ENCODE measurements at places on chromosomes 5 and 9.

DNA sequence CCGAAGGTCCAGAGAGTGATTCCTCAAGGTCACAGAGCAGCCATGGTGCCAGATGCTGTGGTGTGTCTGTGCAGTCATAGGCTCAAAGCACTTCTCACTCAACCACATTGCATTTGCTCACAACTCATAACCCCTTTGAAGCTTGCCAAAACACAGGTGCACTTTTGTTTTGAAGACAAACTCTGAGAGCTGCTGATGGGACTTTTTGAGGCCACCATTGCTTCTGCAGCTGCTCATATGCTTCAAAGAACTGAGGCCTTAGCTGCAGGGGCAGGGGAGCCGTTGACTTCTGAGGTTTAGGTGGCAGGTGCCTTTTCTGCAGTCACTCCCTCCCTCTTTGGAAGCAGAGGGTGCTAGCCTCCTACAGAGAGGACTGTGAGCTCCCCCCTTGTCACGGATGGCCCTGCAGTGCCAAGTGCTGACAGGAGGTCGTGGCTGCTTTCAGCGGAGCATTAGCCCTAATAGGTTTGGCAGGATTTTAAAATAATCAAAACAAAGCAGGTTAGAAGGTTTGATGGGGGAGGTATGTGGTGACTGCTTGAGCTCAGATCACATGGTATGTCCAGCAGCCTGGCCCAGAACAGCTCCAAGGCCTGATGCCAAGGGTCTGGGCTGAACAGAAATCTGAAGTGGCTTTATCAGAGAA, 232.1 kb downstream of the MAN2A1 start:
- DNase-seq, result no peak

DNA sequence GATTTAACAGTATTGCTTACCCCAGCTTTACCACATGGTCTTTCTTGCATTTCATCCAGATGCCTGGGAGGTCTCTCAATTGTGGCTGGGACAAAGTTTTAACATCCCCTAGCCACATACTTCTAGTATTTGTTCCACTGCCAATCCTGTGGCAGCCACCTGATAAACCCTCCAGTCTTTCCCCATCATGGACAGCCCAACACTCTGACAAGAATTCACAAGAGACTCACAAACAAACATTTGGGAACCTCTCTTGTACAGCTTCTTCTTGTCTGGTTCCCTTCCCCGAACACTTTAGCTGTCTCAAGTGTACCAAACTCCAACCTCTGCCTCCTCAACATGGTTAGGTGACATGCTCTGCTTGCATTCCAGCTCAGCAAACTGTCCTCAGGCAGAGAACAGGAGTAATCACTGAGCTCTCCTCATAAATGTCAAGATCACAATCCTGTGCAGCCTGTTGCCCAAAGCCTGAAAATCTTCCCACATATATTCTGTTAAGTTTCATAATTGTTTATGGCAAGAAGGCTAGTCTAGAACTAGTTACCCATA, 59.7 kb downstream of the STRBP start:
- no peak for DNase-seq

DNA sequence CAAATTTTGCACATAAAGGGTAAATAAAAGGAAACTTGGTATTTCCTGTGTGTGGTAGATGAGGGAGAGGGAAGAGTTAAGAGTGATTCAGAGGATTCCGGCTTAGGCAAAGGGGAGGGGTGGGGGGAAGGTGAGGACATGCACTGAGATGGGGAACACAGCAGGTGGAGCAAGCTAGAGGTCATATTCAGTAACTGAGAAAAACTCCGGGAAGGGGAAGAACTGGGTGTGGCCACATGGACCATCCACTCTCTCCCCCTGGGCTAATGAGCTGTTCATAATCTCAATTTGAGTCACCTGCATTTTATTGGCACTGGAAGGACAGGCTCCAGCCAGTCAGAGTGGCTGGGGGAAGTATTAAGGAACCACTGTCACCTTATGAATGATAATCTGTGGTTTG, 45.1 kb upstream of the UGCG start:
- DNase-seq, result no peak

GRCh38 chr9:295576-295975, 80.9 kb downstream of the DOCK8 start:
- DNase-seq, result no peak

DNA sequence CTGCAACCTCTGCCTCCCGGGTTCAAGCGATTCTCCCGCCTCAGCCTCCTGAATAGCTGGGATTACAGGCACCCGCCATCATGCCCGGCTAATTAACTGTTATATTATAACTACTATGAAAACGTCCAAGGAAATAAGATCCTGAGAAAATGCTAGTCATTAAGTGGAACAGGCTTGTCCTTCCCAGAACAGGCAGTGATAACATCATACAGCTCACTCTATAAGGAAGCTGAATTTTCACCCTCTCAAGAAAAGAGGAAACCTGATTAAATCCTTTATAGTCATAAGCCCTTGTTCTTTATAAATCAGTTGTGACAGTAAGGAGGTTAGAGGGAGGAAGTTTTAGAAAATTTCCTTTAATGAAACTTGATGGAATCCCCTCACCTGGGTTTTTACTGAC, 163.9 kb upstream of the CLINT1 start:
- no peak for DNase-seq

GRCh38 chr9:134403292-134403681, 77.0 kb downstream of the RXRA start:
- DNase-seq, result no peak

- DNase-seq, result no peak
Measured at GRCh38 chr5:59798862-59799667, 94.5 kb downstream of the PDE4D start.

DNA sequence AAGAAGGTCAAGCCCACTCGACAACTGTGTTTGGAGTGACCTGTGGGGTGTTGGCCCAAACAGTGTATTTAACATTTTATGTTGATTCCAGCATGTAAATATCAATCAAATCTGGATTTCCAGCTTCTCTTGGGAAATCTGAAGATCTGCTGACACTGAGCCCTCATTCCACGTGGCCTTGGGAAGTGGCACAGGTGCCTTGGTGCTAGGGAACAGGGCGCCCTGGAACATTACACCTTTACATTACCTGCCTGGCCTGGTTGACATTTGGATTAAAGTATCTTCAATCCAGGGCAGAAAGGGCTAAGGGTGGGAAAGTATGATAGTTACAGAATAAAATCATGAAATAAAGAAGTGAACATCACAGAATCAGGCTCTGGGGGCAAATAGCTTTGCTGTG, 84.9 kb upstream of the CTSL start:
- no peak for DNase-seq

DNA sequence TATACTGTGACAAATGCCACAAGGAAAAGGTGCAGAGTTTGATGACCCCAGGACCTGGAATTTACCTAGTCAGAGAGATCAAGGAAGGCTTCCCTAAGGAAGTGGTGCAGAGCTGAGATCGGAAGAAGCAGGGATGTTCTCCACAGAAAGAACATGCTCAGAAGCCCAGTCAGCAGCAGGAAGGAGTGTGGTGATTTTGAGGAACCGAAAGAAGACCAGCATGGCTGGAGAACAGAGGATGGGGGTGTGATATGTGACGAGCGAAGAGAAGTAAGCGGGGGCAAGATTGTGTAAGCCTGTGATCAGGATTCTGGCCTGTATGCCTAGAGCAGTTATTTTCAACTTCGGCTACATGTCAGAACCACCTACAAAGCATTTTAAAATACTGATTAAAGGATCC, 18.7 kb upstream of the PIK3R1 start:
- DNase-seq, result no peak

GRCh38 chr9:135815413-135815812, 91.9 kb downstream of the CAMSAP1 start:
- no peak for DNase-seq

- DNase-seq, result no peak
Measured at GRCh38 chr5:179974946-179975712, 67.4 kb upstream of the TBC1D9B start.

GRCh38 chr5:67908126-67908765, 307.3 kb upstream of the PIK3R1 start:
- DNase-seq, result no peak

DNA sequence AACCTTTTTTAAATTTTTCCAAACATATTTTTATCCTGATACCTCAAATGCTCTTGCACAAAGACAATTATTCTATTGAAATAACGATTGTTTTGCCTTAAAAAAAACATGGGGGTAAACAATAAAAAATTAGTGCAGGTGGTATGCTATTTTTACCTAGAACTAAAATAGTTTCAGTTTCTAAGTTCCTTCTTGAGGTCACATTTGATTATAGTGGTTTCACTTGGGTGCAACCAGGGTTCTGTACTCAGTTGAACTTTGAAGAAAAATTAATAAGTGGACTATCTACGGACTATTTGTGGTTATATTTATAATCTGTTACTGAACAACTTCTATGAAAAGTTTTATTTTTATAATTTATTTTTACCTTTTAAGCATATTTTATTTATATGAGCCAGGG, 387.1 kb upstream of the IZUMO3 start:
- no peak for DNase-seq

DNA sequence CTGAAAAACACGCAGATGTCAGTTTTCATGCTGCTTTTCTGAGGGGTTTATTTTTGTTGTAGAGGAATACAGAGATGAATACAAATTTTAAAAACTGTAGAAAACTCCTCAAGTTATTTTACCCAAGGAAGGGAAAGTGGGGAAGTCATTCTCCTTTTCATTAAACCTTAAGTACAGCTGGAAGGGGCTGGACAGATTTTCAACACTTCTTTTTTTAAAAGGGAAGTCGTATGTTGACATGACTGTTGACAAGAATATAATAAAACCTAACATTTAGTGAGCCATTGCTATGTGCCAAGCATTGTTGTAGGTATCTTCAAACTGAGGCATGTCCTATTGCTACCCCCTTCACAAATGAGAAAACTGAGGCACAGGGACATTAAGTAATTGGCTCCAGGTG, 235.7 kb upstream of the ELL2 start:
- no peak for DNase-seq

- DNase-seq, result no peak
Measured at GRCh38 chr5:166330036-166330435, 1961.4 kb upstream of the WWC1 start.

DNA sequence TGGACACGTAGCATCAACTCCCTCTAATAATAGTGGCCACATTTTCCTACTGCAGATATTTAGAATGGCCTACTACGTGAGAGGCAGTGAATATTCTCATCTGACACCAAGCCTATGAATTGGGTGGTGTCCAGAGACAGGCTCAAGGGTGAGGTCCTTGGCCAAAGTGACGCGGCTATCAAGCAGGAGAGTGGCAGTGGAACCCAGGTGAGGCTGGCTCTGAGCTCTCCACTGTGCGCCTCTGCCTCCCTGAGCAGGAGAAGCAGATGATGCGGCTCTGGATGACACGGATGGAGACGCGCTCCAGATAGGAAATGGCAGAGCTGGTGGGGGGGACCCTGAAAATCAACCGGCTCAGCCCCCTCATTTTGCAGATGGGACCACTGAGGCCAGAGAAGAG, 69.7 kb downstream of the CFAP77 start:
- no peak for DNase-seq

GRCh38 chr9:89891591-89892304, 286.9 kb downstream of the GADD45G start:
- DNase-seq, result no peak

GRCh38 chr9:121222524-121223171, 21.0 kb upstream of the RAB14 start:
- DNase-seq, result no peak

GRCh38 chr9:89864731-89865130, 259.9 kb downstream of the GADD45G start:
- no peak for DNase-seq

- DNase-seq, result peak; percentile 95
Measured at GRCh38 chr5:76790632-76791290, 28.1 kb upstream of the F2RL1 start.

DNA sequence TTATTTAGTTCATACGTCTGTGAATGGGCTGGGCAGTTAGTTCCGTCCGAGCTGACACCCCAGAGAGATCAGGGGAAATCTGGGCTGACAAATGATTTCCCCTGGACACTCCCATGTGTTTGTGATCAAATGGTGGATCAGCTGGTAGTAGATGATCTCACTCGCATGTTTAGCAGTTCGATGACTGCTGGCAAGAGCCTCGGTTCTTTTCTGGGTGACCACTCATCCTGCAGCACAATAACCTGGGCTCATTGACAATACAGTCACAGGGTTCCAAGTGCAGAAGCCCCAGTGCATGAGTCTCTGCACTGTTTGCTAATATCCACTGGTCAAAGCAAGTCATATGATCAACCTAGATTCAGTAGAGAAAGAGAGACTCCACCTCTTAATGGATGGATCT, 155.9 kb downstream of the NR2F1-AS1 start:
- no peak for DNase-seq

GRCh38 chr5:95763941-95764340, 32.8 kb downstream of the RHOBTB3 start:
- DNase-seq, result no peak

- no peak for DNase-seq
Measured at GRCh38 chr9:8804613-8805012, 1005.0 kb upstream of the DMAC1 start.

GRCh38 chr5:177430972-177431316, 4.5 kb downstream of the GRK6 start:
- DNase-seq, result no peak

DNA sequence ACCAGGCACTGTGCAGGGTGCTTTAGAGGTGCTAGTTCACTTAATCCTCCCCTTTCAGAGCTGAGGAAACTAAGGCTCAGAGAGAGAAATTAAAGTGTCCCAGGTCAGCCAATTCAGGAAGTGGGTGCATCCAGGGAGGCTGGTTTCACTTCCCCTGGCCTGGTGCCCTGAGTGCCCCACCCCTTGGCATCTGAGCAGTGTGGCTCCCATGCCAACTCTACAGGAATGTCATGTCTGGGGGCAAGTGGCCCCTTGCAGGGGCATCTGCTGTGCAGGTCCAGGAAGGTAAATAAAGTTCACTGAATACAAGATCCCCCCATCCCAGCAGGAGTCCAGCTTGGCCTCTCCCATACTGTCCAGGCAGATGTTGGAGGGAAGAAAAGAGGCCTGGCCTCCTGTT, 4.4 kb upstream of the N4BP3 start:
- DNase-seq, result no peak

GRCh38 chr5:139014726-139015125, 139.6 kb upstream of the LRRTM2 start:
- DNase-seq, result no peak

GRCh38 chr5:158039441-158039840, 180.5 kb upstream of the CLINT1 start:
- DNase-seq, result no peak

GRCh38 chr9:69223605-69224004, 49.5 kb downstream of the TJP2 start:
- DNase-seq, result no peak

GRCh38 chr5:74402553-74402952, 238.0 kb downstream of the ENC1 start:
- no peak for DNase-seq

DNA sequence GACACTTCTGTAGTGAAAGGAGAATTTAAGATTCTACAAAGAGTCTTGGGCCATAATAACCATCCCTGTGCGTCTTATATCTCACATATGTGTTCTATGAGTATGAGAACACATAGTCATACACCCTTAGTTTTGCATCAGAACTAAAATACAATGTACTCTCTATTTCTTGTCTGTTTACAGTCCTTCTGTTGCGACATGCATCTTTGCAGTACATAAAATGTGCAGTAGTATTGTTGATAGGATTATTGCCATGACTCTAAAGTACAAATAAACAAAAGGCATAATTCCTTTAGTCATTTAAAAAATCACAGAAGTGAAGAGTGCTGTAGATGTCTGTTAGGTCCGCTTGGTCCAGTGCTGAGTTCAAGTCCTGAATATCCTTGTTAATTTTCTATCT, 201.9 kb downstream of the NR3C1 start:
- no peak for DNase-seq

- no peak for DNase-seq
Measured at GRCh38 chr5:180402716-180403115, 49.6 kb upstream of the GFPT2 start.

- DNase-seq, result no peak
Measured at GRCh38 chr5:172078726-172079345, 72.4 kb upstream of the FBXW11 start.

All from brain pericyte (primary cell).